ENCODE measurements at places on chromosomes 12 and 14.

DNA sequence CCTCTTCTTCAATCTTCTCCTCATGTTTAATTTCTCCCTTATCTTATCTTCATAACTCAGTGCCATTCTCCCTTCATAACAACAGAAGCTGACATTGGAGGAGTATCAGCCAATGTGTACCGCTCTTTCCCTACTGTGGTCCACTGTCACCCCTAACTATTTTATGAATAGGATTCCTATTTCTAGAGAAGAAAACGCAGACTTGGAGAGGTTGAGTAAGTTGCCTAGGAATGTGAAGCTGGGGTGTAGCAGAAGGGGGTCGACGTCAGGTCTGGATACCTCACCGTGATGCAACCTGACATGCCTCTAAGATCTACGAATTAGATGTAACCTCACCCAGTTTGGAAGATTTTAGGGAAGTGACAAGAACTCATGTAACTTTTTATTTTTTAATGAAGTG, 17.1 kb downstream of the LMO3 start:
- DNase-seq, result no peak

DNA sequence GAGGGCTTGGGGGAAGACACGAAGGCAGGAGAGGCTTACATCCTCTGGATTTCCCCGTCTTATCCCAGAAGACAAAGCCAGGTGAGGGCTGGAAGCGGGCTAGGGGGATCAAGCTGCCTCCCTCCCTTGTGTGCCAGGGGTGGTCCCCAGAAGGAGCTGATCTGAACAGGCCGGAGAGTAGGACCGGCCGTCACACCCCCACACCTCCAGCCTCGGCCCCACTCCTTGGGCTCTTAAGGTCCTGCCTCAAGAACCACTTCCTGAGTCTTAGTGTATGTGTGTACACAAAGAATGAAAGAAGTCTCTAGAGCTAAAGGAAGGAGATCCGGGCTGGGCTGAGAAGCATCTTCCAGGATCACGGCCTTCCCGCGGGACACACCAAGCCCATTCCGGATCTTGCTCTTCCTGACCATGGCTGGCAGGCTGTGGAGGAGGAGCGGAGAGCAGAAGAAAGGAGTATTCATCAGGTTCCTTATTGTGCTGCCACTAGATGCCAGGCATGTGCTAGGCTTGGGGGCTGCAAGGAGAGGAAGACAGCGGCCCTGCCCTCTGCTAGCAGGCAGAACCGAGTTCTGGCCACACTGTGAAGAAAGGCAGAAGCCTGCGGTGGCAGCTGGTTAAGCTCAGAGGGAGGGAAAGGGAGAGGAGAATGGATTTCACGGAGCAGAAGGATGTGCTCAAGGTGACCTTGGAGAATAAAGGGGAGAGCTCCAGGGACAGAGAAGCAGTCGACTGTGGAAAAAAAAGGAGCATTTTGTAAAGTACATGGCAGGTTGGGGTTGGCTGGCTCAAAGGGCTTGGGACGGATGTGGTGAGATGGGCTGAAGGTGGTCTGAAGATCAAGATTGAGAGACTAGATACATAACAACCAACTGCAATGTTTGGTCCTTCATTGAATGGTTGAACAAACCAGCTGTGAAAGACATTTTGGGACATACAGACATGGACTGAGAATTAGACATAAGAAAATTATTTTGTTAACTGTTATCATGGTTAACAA, 1.3 kb upstream of the CD63 start:
- DNase-seq, result peak; percentile 79

GRCh38 chr12:77578466-77579220, 252.1 kb upstream of the NAV3 start:
- DNase-seq, result no peak

DNA sequence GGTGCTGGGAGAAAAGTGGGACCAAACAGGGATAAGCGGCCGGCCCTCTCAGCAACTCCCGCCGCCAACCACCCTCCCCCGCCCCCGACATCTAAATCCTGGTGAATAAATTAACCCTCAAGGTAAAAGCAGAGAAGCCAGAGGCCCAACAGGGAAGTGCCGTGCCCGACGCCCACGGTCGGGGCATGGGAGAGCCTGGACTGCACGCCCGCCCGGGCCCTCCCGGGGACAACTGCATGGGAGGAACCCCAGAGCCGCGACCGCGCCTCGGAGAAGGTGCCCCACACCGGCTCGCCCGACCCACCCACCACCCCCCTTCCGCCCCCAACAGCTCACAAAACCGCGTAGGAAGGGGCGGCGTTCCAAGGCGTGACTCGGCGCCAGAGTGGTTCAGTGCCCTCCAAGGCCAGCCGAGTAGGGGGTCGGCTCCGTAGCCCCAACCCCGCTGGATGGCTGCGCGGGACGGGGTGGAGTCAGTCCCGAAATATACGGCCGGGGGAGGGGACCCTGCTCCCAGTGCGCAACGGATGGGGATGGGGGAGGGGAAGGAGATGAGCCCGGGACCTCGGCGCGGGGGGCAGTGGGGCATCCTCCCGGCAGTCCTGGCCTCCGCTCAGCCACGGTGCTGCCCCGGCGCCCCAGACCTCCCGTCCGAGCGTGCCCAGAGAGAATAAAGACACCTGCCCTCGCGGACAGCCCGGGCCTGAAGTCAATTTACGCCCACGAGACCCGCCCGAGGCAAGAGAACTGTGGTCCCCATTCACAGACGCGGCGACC, 732 bp downstream of the SLC25A29 start:
- DNase-seq, result peak; percentile 84

- DNase-seq, result no peak
Observed at GRCh38 chr14:104427131-104427851, 152.3 kb upstream of the C14orf180 start.

DNA sequence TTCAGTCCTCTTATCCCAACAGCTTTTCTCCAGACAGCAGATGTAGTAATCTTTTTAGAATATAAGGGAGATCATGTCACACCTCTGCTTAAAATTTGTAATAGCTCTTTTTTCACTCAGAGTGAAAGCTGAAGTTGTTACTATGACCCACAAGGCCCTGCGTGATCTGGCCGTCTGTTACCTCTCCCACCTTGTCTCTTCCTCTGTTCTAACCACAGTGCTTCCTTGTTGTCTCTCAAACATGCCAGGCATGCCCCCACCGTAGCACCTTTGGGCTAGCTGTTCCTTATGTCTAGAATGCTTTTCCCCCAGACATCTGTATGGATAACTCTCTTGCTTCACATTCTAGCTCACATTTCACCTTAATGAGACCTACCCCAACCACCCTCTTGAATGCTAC, 6.5 kb downstream of the NECAP1 start:
- DNase-seq, result peak; percentile 79

DNA sequence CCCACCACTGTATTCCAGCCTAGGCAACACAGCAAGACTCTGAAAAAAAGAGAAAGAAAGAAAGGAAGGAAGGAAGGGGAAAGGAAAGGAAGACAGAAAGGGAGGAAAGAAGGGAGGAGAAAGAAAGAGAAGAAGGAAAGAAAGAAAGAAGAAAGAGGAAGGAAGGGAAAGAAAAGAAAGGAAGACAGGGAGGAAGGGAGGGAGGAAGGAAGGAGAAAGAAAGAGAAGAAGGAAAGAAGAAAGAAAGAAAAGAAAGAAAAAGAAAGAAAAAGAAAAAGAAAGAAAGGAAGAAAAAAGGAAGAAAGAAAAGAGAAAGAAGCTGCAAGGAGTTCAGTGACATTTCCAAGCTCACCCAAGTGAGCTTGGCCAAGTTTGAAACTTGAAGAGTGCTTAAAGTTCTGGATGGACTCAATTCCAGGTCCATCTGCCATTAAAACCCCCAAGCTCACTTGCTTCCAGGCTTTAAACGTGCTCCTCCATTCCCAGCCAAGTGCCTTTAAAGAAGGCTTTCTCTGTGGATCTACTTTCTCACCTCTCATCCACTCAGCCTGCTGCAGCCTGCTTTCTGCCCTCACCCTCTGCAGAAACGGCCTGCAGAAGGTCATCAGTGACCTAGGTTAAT, 101.5 kb downstream of the VCPKMT start:
- DNase-seq, result no peak

- no peak for DNase-seq
Observed at GRCh38 chr12:69266036-69266635, 26.8 kb downstream of the CPSF6 start.

- no peak for DNase-seq
Observed at GRCh38 chr14:25113394-25113793, 63.4 kb upstream of the STXBP6 start.

- DNase-seq, result no peak
Observed at GRCh38 chr12:112590281-112590680, 171.5 kb downstream of the PTPN11 start.

Measured in activated CD4-positive, alpha-beta T cell treated with anti-CD3 and anti-CD28 coated beads, Interleukin-2, amount 10 ng/mL, durations not matched to agents 24 days and 14 days (primary cell).